ENCODE measurements at places on chromosomes 6 and 20.

GRCh38 chr6:124742971-124743370 is 219.3 kb upstream of the RNF217 start:
- no peak for DNase-seq

GRCh38 chr6:80234401-80234800 is 127.9 kb downstream of the BCKDHB start:
- DNase-seq, result no peak

DNA sequence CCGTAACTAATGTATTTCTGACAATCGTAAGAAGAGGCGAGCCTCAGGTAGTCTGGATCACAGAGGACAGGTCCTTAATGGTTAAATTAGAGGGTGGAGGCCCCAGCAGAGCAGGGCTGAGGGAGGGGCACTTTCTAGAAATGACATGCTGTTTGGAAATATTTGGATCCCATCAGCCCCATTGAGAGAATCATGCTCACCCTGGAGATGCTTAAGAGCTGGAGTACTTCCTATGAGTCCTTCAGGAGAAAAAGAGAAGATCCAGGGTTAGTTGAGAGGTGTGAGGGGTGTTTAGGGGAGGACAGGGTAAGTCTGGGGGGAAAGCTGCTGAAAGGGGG is 123.0 kb downstream of the TCP11 start:
- no peak for DNase-seq

GRCh38 chr6:127855542-127856159 is 45.2 kb downstream of the THEMIS start:
- DNase-seq, result no peak

DNA sequence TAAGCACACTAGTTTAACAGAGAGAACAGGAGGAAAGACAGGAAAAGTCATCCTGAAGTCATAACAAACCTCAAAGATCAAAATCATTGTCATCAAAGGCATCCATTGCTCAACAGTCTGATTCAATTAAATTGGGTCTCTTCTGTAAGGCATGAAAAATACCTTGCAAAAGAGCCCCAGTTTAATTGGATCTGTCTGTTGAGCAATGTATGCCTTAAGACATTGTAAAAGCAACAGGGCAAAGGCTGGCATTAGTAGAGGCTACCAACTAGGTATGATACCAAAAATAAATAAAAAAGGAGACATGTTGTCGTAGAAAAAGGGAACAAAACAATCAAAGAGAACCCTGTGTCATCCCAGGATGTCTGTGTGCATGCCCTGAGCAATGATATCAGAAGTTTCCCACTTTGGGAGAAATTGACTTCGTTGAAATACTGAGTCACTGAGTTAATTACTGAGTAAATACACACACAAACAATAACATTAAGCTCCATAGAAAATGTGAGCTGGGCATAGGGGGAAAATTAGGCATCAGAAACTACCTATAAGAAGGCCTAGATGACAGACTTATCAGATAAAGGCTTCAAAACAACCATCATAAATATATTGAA is 1013.8 kb upstream of the CITED2 start:
- DNase-seq, result no peak

- no peak for DNase-seq
Measured at GRCh38 chr6:33714385-33715040, 3.0 kb upstream of the UQCC2 start.

- DNase-seq, result no peak
Measured at GRCh38 chr6:80767808-80768207, 661.3 kb downstream of the BCKDHB start.

GRCh38 chr6:156513504-156513903 is 263.7 kb upstream of the ARID1B start:
- DNase-seq, result no peak

DNA sequence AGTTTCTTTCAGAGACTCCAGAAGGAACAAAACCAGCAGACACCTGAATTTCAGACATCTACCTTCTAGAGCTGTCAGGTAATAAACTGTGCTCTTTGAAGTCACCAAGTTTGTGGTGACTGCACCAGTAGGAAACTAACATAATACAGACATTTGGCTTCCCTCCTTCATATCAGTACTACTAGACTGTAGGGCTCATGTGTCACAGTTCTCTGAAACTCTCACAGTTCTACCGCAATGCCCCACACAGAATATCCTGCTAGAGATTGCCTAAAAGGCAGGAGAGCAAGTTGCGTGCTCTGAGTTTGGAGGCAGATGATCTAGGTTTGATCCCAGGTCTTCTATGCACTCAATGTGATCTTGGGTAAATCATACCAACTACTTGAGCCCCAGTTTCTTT is 205.0 kb upstream of the LRFN2 start:
- no peak for DNase-seq

DNA sequence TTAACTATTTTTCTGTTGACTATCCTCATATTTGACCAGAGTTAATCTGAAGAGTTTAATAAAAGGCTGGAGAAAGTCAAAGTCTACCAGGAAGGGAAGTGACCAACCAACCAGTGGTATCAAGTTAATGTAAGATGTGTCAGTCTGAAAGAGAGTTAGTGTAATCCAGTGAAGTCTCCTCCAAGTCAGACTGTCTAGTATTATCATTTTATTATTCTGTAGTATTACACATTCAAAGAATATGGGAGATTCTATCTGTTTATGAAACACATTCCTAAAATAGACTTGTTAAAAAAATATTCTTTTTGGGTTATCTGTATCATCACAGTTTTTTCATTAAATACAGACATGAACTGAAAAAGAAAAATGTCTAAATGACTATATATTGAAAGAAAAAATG is 194.4 kb downstream of the BTBD9 start:
- DNase-seq, result no peak

DNA sequence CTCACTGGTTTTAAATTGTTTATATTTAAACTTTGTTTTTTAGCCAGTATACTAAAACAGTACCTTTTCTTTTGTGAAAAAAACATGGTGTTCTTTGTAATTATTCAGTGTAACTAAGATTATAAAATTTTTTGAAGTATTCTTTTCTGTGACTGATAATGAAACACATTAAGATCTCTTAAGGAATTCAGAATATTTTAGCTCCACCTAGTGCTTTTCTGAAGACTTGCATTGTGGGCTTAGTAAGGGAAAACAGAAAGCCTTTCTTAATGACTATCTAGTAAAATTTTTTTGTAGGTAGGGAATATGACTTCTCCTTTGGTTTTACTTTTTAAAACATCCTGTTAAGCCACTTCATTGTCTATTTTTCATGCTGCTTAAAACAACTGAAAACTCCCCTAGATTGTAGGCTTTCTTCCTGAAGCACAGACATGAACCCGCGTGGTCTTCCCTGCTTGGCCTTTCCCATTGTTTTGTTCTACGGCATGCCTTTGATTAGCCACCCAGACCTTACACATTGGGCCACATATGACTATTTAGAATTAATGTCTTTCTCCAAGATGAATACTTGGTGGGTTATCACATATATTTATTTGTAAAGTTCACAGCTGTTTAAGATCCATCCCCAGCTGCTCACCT is 72.1 kb downstream of the AFDN start:
- DNase-seq, result no peak

DNA sequence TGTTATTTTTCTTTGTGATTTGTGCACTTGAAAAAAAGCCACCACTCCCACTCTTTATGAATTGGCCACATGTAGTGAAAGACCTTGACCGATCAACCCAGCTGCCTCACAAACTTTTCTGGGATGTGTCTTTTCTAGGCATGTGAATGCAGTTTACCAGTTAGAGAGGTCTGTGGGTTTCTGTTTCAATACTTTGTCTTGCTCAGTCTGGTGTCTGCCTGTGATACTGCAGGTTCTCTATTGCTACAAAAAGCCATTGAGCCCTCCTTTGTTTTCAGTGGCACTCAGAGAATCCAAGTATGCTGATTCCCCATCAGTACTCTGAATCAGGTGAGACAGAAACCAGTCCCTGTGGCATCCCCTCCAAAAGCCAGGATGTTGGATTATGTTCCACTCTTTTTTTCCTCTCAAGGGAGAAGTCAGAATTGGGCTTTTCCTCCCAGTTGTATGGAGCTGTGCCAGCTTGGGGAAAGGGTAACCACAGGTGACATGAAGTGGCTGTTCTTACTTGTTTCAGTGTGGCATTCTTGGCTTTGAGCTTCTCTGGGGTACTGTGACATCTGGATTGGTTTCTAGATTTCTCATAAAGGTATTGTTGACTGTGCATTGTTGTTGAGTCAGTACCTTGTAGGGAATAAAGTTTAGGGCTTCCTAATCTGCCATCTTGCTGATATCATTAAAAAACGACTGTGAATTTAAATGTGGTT is 26.3 kb upstream of the ZFP64 start:
- DNase-seq, result no peak

DNA sequence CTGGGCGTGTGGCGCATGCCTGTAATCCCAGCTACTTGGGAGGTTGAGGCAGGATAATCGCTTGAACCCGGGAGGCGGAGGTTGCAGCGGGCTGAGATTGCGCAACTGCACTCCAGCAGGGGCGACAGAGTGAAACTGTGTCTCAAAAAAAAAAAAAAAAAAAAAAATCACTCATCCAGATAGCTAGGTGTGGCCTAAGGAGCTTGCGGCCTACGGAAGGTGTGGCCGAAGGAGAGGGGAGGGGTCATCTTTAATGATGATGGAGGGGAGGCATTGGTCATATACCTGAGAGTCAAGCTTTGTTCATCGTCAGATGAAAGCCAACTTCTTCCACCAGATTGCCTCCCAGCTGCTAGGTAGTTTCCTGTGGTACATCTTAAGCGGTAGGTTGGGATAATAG is 801 bp upstream of the PPARD start:
- no peak for DNase-seq

DNA sequence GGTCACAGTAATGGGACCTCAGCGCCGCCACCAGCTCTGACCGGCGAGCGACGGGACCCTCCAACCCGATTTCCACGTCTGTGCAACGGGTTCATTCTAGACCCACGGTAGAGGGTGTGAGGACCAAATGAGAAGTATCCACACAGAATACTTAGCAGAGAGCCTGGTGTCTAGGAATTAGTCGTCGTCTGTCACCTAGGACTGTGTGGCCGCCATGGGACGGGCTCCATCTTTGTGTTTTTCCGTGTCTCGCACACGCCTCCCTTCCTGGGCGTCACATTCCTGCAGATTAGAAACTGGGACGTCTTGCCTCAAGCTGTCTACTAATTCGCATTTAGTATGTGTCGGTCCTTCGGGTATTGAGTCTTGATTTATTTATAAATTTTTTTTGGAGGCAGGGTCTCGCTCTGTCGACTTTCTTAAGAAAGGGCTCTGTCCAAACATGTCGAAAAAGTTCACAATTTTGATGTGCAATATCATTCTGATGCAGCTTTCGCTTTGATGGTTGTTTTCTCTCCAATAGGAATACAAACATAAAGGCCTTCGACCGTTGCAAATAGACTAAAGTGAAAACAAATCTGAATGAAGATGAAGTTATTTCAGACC is 563 bp downstream of the MGME1 start:
- no peak for DNase-seq

DNA sequence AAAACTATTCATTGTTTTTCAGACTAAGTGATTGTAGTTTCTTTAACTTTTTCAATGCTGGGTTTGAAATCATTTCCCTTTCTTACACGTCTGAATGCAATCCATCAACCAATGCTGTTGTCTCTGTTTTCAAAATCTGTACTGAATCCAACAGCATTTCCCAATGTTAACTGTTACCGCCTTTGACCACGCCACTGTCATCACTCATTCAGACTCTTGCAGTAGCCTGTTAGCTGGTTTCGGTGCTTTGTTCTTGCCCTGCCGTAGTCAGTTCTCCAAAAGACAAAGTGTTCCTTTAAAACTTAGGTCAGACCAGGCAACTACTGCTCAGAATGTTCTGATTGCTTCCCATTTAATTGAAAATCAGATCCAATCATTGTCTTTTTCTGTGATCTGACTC is 131.3 kb downstream of the PLCB4 start:
- no peak for DNase-seq

- no peak for DNase-seq
Measured at GRCh38 chr6:383856-384255, 7.7 kb upstream of the IRF4 start.

GRCh38 chr6:123629258-123629941 is 7.3 kb downstream of the TRDN start:
- no peak for DNase-seq

DNA sequence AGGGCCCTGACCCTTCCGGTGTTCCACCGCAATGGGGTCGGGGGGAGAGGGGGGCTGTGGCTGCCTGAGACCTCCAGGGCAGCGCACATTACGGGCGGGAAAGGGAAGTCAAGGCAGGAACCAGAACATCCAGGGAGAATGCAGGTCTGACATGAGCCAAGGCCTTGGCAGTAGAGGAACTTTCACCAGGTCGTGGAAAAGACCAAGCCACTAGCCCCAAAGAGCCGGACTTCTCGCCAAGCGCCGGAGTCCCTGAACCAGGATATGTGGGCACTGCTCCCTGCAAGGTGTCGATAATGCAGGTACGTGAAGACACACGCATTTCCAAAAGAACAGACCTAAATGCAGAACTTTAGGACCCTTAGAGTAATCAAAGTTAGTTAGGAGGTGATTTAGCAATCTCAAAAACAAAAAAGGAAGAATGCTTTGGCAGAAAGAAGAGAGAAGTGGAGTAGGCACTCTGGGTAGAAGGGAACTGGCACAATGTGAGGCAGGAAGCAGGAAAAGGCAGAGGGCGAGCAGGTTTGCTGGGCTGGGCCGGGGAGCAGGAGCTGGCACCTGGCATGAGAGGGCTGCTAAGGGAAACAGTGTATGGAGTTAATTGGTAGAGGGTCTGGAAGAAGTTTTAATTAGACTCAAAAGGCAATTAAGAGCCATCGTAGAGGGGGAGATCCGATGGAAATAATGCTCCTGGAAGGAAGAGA is 14.3 kb downstream of the POU3F2 start:
- no peak for DNase-seq

- no peak for DNase-seq
Measured at GRCh38 chr20:25251558-25251957, 3.7 kb downstream of the PYGB start.

DNA sequence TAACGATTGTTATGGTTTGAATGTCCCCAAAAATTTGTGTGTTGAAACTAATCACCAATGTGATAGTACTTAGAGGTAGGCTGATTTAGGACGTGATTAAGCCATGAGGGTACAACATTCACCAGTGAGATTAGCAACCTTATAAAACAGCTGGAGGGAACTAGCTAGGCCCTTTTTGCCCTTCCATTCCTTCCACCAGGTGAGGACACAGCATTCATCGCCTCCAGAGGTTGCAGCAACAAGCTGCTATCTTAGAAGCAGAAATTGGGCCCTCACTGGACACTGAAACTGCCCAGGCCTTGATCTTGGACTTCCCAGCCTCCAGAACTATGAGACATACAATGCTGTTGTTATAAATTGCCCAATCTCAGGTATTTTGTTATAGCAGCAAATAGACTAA is 340.7 kb upstream of the JARID2 start:
- DNase-seq, result no peak

DNA sequence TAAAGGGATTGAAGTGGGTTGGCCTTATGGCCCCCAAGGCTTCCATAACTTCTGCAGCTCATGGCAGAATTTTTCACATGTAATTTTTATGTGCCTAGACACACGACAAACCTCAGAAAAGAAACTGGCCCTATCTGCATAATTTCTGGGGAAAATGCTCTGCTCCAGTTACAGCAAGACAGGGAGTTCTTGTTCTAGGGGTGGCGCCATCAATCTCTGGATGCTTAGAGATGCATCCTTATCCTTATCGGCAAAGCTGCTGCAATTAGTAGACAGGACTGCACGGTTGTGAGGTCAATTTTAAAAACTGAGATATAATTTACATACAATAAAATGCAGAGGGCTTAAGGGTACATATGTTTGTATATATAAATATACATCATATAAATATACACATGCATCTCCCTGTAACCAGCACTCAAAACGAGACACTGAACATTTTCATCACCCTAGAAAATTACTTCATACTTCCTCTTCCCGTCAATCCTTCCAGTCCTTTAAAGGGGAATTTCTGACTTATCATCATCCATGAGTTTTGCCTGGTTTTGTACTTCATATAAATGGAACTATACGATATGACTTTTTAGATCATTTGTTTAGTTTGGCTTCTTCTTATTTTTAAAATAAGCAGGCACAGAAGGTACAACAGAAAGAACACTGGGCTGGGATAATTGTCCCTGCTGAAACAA is 10.2 kb downstream of the ELMO2 start:
- no peak for DNase-seq

All from neural crest cell (in vitro differentiated cells).